DMS153 (cell line): ENCODE measurements at places on chromosomes 2 and 18.

- no peak for DNase-seq
These were observed 158.6 kb downstream of the ZNF804A start for GRCh38 chr2:184756885-184757284.

DNA sequence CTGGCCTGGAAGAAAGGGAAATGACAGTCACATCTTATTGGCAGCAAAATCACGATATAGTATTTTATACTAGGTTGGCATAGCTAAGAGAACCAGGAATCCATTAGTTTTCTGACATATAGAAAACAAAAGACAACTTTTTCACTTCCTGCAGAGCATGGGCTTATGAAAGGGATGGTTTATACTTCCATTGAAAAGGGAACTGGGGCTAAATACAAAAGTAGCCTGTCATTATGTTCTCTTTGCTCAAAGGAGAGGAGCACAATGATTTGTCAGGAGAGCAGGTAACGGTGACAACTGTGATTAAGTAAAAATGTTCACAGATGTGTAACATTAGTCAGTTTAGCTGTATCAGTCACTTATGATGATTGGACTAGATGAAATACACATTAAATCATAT, 46.4 kb downstream of the SLC25A12 start:
- no peak for DNase-seq

DNA sequence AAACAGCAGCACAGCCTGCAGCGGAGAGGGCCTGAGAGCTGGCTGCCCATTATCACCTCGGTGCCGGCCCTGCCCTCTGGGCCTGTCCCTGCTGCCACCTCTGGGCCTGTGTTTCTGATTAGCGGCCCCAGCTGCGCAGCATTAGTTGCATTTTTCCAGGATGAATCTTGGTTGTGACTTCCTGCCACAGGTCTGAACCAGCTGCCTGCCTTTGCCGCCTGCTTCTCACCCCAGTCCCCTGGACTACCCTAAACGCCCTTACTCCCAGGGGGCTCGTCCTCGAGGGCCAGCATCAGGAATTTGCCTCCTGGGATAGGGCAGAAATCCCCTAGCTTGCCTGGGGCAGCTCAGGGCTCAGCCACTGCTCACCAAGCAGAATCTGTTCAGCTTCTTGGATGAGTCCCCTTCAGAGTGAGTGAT, 342.8 kb downstream of the DYSF start:
- no peak for DNase-seq

GRCh38 chr2:192184349-192184748, 10.4 kb downstream of the TMEFF2 start:
- no peak for DNase-seq

- DNase-seq: no peak
These were observed 30.2 kb upstream of the FAHD2A start for GRCh38 chr2:95372216-95372829.

- DNase-seq: no peak
These were observed 38.0 kb upstream of the COL5A2 start for GRCh38 chr2:189217541-189217940.

DNA sequence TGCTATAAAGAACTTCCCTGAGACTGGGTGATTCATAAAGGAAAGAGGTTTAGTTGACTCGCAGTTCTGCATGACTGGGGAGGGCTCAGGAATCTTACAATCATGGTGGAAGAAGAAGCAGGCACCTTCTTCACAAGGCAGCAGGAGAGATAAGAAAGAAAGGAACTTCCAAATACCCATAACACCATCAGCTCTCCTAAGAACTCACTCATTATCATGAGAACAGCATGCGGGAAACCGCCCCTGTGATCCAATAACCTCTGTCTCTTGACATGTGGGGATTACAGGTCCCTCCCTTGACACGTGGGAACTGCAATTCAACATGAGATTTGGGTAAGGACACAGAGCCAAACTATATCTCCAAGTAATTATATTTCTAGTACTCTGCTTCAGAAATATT, 163.8 kb upstream of the CDH20 start:
- no peak for DNase-seq

DNA sequence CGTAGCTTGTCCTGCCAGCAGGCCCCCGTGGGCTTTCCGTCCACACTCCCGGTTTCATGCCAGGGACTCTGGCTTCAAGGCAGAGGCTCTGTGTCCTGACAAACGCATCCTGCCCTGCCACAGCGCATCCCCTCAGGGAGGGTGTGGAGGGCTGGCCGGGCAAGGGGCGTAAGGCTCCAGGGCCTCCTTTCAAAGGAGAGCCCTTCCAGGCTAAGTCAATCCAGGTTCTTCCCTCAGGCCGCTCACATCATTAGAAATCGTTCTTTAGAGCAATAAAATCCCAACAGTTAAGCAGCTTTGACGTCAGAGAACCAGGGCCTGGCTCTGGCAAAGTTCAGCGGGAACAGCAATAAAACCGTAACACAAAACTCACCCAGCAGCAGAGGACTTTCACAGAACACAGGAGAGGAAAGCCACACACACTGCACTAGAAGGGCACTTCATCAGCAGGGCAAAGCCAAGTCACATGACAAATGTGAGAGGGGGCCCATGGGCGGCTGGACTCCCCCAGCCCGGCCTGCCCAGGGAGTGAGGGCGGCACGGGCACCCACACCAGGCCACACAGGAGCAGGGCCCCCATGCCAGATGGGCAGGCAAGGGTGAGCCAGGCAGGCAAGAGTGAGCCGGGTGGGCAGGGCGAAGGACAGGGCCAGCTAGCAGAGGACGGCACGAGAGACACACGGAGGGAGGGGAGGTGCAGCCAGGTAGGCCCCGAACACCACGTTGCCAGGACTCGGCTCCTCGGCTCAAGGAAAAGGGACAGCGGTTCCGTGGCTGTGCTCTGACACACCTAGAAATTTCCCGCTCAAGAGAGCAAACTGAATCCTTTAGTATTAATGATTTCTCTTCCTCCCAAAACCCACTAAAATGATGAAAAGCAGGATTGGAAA, 52.0 kb downstream of the HDAC4 start:
- DNase-seq: no peak

DNA sequence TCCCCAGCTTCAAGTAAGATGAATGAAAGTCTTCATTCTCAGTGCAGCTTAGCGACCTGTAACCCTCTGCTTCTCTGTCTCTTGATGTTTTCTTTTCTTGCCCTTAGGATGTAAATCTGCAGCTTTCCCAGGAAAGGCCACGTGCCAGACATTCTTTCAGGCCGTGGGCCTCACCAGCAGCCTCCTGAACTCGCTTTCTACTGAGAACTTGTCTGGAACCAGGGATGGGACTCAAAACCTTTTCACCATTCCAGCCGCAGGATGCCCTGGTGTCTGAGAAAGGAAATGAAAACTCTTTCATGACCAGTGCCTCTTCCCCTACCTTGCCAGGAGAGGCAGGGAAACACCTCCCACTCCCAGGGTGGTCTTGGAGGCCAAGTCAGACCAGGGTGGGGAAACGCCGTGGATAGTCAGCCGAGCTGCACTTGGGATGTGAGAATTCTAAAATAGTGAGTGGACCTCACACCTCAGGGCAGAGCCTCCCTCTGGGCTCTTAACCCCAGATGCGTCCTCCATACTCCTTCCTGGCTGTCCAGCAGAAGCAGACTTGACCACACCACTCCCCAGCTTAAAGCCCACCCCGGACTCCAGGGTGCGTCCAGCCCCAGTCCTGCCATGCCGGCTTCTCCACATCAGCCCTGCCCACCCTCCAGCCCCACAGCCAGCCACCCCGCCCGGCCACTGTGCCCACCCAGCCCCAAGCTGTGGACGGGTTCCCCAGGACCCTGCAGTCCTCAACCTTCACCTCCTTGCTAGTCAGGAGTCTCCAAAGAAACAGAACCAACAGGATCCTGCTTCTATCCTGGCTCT, 115.5 kb downstream of the TWIST2 start:
- DNase-seq: no peak

- DNase-seq: no peak
These were observed 3.3 kb downstream of the CHRNA1 start for GRCh38 chr2:174760845-174761473.

DNA sequence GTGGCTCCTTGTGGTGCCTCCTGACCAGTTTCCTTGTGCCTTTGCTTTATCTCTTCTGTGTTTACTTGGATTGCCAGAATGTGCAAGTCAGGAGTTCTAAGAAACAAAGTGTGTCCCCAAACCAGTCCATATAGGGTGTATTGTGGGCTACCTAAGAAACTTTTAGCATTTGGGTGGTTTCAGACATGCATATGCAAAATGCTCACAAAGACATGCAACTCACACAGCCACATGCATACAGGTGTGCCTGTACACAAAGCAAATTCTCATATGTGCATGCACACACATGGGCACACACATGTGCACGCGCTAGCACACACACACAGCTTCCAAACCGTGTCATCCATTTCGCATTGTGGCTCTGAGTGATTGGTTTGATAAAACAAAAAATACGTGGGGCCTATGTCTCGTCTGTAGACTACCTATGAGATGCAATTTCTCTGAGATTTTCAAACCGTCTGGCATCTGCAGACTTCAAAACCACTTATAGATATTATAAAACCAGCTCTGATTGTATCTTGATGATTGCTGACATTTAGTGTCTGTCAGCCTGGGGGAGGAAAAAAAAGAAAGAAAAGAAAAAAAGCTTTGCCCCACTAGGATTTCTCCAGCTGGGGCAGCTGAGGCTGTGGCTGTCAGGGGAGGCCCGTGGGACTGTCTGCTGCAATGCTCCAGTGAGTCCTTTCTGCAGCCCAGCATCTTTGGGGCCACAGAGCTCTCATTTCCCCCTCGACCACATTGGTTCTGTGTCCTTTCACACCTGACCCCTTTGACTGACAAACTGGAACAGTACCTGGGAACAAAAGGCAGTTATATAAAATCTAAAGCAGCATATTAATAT, 556.1 kb downstream of the CMPK2 start:
- DNase-seq: no peak

DNA sequence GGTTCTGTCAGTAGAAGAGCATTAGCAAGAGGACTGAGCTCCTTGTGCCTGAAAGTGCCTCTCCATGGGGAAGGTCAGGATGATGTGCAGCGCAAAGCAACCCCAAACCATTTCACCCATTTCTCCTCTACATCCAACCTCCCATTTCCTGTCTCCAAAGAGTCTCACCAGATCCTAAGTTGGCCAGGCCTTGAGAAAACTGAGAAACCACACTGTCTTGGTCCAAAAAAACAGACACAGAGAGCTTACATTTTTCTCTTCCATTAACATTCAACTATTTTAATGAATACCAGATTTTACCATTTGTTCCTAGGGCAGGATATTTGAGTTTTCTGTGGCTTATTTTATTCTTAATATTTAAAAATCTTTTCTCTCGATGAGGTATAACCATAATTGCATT, 195.0 kb downstream of the EPHA4 start:
- no peak for DNase-seq

DNA sequence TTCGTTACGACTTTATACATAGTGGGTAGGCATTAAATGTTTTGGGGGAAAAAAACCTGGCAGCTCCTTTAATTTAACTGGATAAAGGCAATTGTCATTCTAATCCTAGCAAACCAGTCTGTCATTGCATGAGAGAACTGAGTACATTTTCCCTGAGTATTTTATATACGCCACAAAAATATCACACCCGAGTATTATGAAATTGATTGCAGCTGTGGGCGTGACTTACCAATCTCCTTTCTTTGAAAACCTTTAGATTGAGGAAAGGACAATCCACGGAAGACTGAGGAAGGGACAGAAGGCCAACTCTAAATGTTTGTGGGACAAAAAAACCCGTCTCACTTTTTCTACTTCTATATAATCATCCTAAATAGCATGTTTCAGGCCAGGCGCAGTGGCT, 9.0 kb downstream of the TM4SF20 start:
- no peak for DNase-seq

GRCh38 chr2:231489990-231490389, 25.7 kb upstream of the NCL start:
- DNase-seq: no peak
